GM19239 (cell line): ENCODE measurements at places on chromosomes 4 and X.

DNA sequence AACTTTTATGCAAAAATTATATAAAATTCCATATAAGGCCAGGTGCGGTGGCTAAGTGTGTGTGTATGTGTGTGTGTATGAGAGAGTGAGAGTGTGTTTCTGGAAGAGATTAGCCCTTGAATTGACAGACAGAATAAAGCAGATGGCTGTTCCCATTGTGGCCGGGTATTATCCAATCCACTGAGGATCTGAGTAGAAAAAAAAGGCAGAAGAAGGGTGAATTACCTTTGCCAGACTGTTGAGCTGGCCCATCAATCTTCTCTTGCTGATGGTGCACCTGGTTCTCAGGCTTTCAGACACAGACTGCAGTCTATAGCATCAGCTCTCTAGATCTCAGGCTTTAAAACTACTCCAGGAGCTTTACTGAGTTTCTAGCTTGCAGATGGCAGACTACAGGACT lies 92.2 kb upstream of the SLIT2 start:
- no peak for DNase-seq

DNA sequence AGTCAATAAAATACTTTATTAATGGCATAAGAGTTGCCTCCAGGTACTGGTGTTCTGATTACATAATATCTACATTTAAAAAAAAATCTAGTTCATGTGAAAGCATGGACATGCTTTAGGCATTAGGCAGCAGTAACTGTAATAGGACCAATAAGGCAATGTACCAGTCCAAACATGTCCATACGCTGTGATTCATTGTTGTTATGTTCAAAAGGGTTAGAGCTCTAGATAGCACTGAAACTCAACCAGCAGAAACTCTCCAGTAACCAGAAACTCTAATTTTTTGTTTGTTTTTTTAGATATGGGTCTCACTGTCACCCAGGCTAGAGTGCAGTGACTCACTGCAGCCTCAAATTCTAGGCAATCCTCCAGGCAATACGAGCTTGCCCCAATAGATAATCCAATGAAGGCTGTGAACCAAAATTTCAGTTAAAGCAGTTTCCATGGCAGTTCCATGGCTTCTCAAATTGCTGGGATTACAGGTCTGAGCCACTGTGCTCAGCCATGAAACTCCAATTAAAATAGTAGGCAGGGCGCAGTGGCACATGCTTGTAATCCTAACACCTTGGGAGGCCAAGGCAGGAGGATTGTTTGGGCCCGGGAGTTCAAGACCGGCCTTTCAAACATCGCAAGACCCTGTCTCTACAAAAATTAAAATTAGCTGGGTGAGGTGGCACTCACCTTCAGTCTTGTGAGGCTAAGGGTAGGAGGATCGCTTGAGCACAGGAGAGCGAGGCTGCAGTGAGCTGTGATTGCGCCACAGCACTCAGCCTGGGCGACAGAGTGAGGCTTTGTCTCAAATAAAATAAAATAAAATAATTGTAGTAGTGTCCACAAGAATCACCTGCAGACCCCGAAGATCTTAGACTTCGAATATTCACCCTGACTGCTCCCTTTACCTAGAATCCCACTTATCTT lies 36.3 kb downstream of the MGARP start:
- no peak for DNase-seq

GRCh38 chr4:27050731-27051130 lies 190.1 kb downstream of the STIM2 start:
- DNase-seq = no peak

DNA sequence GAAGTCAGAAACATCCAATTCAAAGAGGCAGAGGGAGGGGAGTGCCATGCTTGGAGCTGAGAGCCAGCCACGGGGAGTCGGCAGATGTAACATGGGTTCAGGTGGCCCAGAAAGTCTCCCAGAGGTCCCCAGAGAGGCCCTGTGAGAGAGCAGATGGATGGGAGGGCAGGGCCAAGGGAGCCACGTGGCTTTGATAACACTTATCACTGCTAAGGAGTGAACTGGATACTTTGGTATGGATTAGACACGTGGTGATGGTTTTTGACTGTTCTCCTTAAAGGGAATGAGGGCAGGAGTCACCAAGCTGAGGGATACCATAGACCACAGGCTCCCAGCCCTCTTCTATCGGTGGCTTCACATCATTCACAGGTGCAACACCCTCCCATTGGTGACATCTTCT lies 13.7 kb downstream of the CCKAR start:
- DNase-seq = no peak

GRCh38 chr4:146401274-146401673 lies 120.5 kb downstream of the SLC10A7 start:
- no peak for DNase-seq

GRCh38 chr4:150668824-150669223 lies 86.9 kb downstream of the MAB21L2 start:
- no peak for DNase-seq
